ENCODE measurements at places on chromosomes 11 and 22.

- no peak for DNase-seq
These were observed 10.5 kb upstream of the TTLL12 start for GRCh38 chr22:43197271-43197941.

DNA sequence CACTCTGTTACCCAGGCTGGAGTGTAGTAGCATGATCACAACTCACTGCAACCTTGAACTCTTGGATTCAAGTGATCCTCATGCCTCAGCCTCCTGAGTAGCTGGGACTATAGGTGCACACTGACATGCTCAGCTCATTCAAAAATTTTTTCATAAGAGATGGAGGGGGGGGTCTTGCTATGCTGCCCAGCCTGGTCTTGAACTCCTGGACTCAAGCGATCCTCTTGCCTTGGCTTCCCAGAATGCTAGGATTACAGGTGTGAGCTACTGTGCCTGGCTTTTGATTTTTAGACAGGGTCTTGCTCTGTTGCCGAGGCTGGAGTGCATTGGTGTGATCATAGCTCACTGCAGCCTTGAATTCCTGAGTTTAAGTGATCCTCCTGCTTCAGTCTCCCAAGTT, 14.0 kb downstream of the PRAME start:
- no peak for DNase-seq

GRCh38 chr11:92751594-92751993, 217.9 kb upstream of the MTNR1B start:
- DNase-seq: no peak

DNA sequence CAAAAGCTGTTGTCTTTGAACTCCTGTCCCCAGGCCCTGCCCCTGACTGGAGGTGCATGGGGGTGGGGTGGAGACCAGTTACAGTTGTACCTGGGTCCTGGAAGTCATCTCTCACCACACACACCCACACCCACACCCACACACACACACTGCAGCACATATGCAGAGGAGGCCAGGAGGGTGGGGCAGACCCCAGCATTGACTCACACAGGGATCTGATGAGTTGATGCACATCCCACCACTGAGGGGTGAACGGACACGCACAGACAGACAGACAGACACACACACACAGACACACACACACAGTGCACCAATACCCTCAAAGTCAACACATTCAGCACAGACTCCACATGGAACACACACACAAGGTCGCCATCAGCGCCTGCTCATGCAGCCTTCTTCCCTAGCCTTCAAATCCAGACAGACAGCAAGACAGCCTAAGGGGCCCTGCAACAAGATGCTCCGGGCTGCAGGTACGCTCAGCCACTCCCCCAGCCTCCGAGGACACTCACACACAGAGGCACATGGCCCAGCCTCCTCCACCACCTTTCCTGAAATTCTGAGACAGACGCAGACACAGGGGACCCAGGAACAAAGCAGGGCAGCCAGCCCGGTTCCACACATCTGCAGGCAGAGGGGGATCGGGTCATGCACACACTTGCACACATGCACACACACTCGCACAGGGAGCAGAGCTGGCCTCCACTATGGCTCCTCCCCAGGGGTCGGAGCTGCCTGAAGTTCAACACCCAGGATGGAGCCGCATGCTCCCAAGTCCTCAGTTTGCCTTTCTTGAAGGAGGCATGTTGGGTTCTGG, 26.5 kb downstream of the SYT7 start:
- DNase-seq: no peak

DNA sequence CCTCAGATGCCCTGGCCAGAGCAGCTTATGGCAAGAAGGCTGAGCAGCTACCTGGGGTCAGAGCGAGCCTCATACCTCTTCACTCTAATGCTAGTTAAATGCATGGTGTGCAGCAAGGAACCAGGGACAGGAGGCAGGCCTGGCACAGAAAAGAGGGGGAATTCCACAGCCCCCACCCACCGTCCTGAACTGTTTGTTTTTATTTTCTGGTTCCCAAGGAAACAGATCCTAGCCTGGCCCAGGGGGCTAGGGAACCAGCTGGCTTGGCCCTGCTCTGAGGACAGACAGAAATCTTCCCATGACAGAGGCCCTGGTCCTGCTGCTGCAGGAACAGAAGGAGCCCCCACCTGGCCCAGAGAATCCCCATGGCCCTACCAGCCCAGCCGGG, 40.4 kb downstream of the SLCO2B1 start:
- DNase-seq: no peak

DNA sequence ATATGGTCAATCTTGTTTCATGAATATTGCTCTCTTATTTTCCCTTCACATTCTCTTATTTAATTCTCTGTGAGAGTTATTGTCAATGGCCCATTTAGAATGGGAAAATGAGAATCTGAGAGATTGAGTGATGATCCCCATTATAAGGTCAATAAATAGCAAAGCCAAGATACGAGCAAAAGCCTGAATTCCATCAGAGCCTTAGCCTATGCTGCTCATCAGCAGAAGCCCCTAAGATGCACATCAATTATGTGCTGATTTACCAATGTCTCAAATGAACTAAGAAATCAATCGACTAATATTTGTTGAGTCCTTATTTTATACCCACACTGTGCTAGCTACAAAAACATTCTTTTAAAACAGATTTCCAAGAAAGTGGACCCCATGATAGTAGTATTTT, 330.8 kb upstream of the DDI1 start:
- DNase-seq: no peak

- DNase-seq: peak; percentile 71
These were observed 24.8 kb downstream of the APOL1 start for GRCh38 chr22:36277482-36278291.

DNA sequence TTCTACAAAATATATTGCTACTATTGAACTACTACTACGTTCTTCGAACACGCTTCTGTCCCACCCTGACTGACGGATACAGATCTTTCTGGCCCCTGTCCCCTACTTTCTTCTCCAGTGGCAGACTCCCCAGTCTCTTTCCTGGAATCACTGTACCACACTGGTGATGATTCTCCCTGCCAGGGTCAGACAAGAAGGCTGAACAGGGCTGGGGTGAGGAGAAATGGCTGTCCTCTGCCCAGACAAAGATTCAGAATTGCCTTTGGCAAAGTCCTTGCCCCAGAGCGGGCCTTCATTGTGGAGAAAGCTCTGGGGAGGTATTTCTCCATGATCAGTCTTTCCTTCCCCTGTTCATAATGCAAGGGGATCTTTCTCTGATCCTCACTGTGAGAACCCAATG, 1417.1 kb downstream of the BRD1 start:
- DNase-seq: peak; percentile 18

- no peak for DNase-seq
These were observed 9.2 kb upstream of the CNTF start for GRCh38 chr11:58613228-58613627.

DNA sequence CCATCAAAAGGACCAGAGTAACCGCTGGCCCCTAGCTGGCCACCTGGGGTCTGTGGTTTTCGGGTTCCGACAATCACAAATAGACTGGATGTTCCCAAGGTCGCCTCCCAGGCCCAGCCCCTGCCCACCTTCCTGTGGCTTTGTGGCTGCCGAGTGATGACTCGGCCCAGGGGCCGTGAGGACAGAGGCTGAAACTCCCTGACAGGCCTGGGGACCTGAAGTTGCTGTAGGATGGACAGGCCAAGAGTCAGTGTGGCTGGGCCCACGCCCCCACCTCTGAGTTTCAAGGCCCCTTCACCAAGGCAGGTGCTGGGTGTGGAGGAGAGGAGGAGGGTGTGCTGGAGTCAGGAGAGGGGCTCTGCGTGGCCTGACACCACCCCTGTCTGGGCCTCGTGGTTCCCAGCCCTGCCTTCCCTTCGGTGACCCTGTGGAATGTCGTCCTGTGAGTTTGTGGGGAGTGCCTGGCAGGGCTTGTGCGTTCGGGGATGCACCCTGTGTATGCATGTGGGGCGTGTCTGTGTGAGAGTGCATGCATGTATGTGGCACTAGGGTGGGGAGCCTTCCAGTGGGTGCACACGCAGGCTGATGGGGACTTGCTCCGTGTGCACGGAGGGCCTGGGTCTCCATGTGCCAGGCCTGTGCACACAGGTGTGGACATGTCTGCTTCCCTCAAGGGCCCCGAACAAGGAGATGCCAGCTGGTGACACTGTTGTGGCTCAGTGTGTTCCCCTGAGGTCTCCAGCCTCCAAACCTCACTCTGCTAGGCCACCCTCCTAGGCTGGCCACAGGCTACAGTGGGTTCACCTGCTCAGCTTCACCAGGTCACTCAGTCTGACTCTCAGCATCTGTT, 8.4 kb upstream of the MGAT3 start:
- no peak for DNase-seq

DNA sequence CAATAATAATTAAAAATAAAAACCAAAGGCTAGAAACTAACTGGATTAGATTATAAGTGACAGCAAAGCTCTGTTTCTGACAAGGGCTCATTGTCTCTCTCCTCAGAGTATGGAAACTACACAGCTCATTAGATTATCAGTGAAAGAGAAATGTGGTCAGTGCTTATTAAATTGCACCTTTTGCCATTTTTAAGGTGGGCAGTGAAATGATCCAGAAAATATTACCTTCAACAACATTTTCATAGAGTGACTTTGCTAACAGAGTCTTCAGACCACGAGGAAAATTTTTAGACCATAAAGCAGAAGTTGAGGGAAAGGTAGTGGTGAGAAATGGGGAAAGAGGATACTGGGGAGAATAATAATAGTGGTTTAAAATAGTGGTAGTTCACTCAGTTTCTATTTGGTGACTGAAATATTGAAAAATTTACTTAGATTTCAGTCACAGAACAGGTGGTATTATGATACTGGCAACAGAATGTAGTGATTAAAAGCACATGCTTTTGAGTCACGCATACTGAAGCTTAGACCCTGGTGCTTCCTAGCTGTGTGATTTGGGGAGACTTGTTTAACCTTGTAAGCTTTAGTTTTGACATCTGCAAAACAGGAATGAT, 684.0 kb upstream of the CCDC90B start:
- DNase-seq: no peak

- no peak for DNase-seq
These were observed 12.1 kb downstream of the CCDC81 start for GRCh38 chr11:86386746-86387145.

DNA sequence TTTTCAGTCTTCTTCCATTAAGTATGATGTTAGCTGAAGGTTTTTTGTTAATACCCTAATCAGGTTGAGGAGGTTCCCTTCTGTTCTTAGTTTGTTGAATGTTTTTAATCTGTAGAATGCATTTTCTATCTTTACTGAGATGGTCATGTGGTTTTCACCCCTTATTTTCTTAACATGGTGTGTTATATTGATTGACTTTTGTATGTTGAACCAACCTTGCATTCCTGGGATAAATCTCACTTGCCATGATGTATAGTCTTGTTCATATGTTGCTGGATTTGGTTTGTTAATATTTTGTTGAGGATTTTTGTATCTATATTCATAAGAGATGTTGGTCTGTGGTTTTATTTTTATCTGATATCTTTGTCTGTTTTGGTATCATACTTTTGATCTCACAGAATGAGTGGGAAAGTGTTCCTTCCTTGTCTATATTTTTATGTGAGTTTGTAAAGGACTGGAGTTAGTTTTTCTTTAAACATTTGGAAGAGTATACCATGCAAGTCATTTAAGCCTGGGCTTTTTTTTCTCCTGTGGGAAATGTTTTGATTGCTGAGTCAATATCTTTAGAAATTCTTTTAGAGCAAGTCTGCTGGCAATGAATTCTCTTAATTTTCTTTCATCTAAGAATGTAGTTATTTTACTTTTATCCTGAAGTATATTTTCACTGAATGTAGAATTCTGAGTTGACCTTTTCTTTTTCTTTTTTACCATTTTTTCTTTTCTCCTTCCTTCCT, 5.5 kb upstream of the P4HA3 start:
- no peak for DNase-seq

DNA sequence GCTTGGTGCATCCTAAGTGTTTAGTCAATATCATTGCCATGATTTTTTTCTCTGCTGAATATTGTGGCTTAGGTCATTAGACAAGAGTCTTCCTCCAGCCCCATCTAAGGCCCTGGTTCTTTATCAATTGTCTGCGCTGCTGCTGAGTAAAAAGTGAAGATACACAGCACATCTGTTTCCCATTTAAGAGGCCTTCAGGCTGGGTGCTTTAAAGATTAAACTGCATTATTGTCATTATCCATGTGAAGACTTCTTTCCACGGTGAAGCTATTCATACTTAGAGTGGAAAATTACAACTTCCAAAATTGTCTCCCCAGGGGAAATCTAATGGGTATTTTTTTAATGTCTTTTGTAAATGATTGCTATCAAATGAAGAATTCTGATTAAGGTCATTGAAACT, 719.8 kb upstream of the LRRC4C start:
- no peak for DNase-seq

GRCh38 chr22:39144101-39144767, 8.2 kb downstream of the CBX7 start:
- no peak for DNase-seq

DNA sequence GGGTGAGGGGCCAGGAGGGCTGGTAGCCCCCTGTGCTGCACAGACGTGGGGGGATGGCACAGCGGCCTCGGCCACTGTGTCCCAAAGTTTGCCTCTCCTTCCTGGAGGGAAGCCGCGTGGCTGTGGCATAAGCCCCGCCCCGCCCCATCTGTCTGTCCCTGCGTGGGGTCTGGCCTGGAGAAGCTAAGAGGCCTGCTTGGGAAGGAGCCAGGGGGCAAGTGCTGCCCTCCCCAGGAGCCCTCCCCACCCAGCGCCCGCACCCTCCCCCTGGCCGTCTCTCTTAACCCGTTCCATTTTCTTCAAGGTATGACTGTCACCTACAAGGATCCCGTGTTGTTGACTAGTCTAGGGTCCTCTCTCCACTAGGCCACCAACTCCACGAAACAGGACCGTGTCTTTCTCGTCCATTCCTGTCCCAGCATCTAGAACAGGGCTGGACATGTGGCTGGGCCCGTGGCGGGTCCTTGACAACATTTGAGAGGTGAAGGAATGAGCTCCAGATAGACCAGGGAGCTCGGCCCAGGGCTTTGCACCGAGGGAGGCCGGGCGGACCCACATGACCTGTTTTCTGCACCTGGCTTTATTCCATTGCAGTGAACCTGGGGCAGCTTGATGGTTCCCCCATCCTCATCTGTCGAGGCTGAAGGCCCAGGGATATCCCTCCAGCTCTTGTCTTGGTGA, 428.0 kb downstream of the TBC1D22A start:
- DNase-seq: peak; percentile 40

DNA sequence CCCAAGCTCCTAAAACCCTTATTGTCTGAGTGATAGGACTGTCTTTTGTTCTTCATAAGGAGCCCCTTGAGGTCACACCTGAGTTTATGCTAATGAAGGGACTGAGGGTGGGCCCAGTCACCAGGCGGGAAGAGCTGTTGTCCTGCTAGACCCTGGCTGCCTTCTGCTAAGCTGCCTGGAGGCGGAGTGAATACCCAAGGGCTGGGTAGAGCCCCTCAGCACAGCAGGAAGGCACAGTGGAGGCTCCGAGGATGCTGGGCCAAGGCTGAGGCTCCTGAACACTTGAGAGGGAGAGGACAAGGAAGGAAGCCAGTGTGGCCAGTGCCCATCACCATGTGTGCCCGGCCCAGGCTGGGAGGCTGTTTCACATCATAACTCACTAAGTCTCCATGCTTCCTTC, 4.8 kb upstream of the PHF21B start:
- no peak for DNase-seq

All from left lobe of liver (tissue), 2 donors.